ENCODE measurements at places on chromosomes 5 and 9.

DNA sequence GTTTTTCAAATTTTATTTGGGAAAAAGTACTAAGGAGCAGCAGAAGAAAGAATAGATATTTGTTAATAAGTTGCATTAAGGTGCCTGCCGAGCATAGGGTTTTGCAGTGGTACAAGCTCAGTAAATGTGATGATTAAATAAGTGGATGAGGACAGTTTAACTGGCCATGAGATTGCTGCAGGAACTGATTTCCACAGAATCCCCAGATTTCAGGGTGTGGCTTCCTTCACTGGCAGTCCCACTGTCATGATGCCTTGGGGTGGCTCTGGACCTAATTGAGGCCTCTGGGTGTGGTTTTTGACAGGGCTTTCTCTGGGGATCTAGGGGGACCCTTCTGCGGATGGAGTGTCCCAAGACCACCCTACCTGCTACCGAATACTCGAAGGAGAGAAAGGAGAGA is 1.4 kb downstream of the PHF24 start:
- DNase-seq, result no peak

DNA sequence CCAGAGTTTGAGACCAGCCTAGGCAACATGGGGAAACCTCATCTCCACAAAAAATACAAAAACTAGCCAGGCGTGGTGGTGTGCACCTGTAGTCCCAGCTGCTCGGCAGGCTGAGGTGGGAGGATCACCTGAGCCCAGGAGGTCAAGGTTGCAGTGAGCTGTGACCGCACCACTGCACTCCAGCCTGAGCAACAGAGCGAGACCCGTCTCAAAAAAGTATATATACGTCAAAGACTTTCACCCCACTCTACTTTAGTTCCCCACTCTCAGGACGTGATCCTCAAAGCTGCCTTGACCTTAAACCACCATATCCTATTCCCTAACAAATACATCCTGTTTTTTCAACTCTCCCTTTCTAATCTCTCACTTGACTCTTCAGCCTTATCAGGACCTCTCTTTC is 41.0 kb downstream of the PCDHGC5 start:
- DNase-seq, result no peak

- DNase-seq, result no peak
Measured at GRCh38 chr9:118987167-118987566, 382.1 kb downstream of the BRINP1 start.

DNA sequence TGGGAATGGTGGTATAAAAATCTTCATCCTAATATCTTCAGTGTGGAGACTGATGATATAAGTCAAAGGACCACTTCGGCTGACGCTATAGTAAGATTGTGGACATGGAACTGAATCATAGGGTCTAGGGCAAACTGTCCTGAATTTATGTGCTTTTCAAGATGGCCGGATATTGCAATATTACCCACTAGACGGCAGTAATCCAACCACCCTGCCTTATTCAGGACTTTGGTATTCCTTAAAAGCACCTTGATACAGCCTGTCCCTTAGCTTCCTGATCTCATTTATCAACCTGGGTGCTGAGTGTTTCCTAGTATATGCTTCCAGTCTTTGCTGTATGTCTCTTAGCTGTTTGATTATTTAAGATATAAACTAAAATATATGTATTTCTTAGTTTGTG is 71.2 kb upstream of the COX7C start:
- no peak for DNase-seq

- DNase-seq, result no peak
Measured at GRCh38 chr9:4124266-4124665, 175.6 kb downstream of the GLIS3 start.

GRCh38 chr5:79564798-79565279 is 47.4 kb upstream of the TENT2 start:
- no peak for DNase-seq

- DNase-seq, result no peak
Measured at GRCh38 chr9:92968081-92968480, 20.8 kb downstream of the FGD3 start.

- no peak for DNase-seq
Measured at GRCh38 chr9:25415718-25416117, 262.5 kb downstream of the TUSC1 start.

DNA sequence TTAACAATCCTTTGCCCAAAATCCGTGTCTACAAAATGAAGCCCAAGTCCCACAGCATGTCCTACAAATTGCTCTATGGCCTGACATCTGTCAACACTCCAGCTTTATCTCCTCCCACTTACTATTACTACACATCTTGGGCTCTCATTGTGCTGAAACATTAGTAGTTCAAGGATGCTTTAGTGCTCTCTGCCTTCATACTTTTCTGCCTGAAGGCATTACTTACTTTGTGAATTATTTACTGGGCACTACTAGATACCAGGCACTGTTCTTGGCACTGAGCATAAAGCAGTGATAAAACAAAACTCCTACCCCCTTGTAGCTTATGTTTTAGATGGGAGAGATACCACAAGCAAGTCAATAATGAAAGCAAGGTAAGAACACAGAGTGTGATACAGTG is 113.4 kb downstream of the TTLL11 start:
- DNase-seq, result no peak

GRCh38 chr5:76111477-76112174 is 28.4 kb downstream of the SV2C start:
- DNase-seq, result no peak

GRCh38 chr9:110579862-110580219 is 300 bp upstream of the SVEP1 start:
- DNase-seq, result peak; percentile 70

GRCh38 chr9:37034305-37034937 is 353 bp upstream of the PAX5 start:
- peak; percentile 83 for DNase-seq

DNA sequence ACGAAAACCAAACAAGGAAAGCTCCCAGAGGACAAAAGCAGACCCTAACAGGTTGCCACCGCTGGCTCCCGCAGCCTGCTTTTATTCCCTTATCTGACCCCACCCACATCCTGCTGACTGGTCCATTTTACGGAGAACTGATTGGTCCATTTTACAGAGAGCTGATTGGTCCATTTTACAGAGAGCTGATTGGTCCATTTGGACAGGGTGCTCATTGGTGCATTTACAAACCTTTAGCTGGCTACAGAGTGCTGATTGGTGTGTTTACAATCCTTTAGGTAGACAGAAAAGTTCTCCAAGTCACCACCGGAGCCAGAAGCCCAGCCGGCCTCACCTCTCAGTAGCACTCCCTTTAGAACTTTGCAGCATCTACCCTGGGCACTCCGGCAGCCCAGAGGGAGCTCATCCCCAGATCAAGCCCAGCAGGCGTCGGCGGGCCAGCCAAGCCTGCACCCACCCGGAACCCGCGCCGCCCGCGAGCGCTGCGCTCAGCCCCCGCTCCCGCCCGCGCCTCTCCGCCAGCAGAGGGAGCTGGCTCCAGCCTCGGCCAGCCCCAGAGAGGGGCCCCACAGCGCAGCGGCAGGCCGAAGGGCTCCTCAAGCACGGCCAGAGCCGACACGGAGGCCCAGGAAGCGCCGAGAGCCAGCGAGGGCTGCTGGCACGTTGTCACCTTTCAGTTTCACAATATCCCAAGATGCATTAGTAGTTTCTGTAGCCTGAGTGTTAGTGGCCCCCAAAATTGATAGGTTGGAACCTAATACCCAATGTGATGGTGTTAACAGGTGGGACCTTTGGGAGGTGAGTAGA is 35.3 kb upstream of the CLPTM1L start:
- peak; percentile 91 for DNase-seq

GRCh38 chr9:72812559-72813111 is 140.2 kb downstream of the ALDH1A1 start:
- no peak for DNase-seq

DNA sequence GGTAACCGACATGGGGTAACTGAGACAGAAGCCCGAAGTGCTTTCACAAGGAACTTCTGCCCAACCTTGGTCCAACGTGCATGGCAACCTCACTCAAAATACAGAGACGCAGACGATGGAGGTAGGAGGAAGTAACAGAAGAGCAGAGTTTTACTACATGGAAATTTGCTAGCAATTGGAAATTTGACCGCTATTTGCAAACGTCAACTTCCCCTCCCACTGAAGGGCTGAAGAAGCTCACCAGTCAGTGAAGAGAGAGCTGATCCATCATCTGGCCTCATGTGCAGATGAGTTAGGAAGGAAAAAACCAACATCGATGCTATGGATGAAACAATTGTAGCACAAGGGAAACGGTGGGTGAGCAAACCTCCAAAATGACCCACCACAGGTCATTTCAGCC is 196.7 kb downstream of the RGS3 start:
- peak; percentile 23 for DNase-seq

DNA sequence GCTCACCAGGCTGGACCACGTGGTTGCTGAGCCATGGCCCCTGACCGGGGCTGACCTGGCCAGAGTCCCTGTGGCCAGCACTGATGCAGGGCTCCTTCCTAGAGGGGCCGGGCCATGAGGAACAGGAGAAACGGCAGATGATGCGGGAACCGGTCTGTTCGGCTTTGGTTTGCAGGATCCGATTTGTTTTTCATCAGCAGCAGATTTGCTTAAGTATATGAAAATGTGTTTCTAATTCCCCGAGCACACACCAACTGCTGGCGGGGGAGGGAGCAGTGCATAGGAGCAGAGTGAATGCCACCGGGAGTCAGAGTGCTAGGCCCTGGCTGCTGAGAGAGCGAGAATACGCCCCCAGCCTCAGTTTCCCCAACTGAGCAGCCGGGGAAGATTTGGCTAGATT is 13.6 kb downstream of the NTNG2 start:
- DNase-seq, result no peak

DNA sequence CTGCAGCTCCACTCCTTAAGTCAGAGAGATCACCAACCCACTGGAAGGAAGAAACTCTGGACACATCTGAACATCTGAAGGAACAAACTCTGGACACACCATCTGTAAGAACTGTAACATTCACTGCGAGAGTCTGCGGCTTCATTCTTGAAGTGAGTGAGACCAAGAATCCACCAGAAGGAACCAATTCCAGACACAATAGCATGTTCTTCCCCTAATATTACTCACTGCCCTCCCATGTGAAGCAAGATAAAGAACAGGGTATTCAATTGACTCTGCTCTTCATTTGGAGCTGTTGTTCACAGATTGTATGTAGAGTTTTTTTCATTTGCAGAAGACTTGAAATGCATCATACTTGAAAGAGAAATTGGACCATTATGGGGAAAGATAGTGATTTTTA is 10.8 kb downstream of the SAXO1 start:
- DNase-seq, result no peak

- DNase-seq, result no peak
Measured at GRCh38 chr9:72415163-72415562, 50.2 kb upstream of the ZFAND5 start.

DNA sequence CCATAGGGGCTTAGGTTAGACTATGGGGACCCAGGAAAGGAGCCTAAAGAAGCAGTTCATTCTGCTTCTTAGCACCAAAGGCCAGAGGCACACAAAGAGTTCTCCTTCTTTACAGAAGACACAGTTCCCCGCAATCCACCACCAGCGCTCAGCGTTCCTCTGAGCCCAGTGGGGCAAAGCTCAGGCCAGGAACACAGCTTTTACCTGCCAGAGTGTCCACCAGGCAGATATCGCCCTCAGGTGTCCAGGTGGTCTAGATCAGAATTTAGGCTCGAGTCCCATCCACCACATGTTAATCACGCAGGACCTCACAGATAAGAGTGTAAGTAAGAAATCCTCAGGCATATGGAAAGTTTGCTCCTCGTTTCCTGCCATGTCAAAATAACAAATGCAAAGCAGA is 53.0 kb downstream of the UBE2QL1 start:
- peak; percentile 42 for DNase-seq

DNA sequence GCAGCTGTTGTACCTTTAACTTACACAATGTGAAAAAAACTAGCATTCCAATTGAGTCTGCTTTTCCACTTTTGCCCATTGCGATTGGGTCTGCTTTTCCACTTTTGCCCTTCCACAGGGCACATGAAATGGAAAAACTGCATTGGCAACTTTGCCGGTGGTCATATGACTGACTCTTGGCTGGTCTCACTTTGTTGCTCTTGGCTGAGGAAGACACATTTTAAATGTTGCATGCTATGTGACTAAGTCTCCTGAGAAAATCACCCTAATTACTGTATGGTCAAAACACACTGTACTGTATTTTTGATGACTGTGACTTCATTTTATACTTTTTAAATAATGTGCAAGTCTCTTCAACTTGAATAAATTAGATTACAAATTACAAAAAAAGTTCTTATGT is 1.6 kb upstream of the OXCT1 start:
- DNase-seq, result no peak

GRCh38 chr9:130305381-130305780 is 39.8 kb downstream of the HMCN2 start:
- no peak for DNase-seq
